ENCODE measurements at places on chromosomes 13 and 19.

GRCh38 chr13:30234619-30235162, 72.7 kb downstream of the KATNAL1 start:
- no peak for DNase-seq

- DNase-seq: no peak
These were observed 4.3 kb upstream of the RLN3 start for GRCh38 chr19:14023404-14024235.

DNA sequence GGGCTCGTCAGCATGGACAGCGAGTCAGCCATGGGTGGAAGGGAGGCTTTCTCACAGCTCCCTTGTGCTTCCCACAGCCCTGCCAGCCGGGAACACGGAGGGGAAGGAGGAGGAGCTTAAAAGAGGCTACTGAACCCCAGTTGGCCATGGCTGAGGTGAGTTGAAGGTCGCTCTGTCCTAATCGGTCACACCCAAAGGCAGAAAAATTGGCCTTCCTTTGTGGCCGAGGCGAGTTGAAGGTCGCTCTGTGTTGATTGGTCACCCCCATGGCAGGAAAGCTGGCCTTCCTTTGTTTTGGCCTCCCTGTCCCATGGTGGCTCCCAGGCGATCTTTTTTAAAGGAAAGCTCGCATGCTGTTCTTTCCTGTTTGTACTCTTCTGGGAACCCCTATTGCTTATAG, 5.1 kb downstream of the ZNF473 start:
- DNase-seq: no peak

GRCh38 chr19:35641515-35642151, at the start of gene ETV2:
ETV2 (plus strand) TSS chr19:35641745; CDS start chr19:35642461, 716 bp downstream.
- no peak for DNase-seq

Data from activated T-cell treated with anti-CD3 and anti-CD28 coated beads for 48 hours (primary cell).